ENCODE measurements at places on chromosomes 11 and 22.

DNA sequence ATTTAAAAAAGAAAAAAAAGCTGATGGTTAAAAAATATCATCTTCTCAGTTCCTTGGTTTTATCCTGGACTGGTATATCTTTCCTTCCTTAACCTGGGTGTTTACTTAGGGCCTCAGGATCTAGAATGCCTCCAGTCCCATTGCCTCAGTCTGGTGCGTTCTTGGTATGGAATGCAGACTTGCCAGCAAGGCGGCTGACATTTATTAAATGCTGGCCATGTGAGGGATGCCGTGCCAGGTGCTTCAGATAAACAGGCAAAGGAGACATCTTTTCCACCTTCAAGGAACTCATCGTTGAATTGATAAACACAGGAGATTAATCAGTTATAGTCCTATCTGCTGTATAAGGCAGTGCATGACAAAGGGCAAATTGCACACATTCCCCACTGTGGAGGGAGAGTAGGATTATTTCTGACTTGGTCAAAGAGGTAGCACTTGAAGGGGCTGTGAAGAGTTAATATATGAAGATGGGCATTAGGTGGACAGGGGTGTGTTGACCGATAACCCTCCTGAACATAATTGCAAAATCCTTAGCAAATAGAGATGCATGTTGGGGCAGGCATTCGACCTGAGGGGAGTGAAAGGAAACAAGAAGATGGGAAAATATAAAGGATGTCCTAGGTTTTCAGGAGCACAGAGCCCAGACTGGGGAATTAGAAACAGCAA lies 54.4 kb downstream of the ALX4 start:
- no peak for DNase-seq

DNA sequence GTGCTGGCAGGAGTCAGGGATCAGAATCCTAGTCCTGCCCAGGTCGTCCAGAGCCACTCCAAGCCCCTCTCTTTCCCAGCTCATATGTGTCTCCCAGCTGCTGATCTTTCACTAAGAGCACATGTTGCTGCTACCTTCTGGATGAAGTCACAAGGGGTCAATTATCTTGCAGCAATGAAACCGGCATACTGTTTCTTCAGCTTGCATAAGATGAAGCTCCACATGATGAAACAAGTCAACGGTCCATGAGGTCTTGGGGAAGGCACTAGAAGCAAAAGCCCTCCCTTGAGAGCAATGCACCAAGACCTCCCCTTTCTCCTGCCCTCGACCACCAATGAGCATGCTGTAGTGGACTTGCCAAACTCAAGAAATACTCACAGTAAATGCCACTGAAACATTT lies 148.9 kb downstream of the TENM4 start:
- DNase-seq: no peak

GRCh38 chr11:78066471-78066870 lies 2.8 kb downstream of the THRSP start:
- DNase-seq: no peak

DNA sequence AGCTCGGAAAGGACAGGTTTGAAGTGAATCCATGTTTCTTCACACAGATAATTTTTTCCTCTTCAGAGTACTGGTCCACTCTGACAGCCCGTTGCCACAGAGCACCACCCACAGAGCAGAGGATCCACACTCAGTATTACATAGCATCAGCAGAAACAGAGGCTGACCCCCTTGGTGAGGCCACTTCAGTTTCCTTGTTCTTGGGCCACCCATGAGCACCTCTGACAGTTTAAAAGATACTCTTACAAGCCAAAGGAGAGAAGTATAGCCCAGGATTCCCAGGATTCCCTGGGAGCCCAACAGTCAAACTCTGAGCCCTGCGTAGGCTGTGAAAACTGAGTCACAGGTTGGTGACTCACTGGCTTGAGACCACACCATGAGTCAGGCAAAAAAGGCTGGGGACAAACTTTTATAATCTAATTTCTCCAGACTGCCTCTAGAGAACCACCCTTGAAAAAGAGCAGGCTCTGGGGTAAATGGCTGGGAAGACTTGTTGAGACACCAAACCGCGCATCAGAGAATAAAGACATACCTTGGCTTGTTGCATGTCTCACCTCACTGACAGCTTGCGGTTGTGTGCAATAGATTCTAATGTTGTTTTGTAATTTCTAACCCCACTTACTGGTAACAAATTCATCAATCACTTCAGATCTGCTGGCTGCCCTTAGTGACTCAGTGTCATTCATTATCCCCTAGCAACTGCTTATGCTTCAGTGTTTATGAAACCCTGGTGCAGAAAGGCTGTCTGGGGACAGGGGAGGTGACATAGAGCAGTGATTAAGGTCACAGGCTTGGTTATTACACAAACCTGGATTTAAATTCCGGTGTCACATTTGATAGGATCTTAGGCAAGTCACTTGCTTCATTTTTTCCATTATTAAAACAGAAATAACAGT lies 56.9 kb upstream of the PRSS23 start:
- DNase-seq: peak; percentile 97

- peak; percentile 62 for DNase-seq
Measured at GRCh38 chr11:122781378-122782195, 56.7 kb upstream of the CRTAM start.

GRCh38 chr11:73988227-73988626 lies 5.6 kb upstream of the UCP2 start:
- no peak for DNase-seq

DNA sequence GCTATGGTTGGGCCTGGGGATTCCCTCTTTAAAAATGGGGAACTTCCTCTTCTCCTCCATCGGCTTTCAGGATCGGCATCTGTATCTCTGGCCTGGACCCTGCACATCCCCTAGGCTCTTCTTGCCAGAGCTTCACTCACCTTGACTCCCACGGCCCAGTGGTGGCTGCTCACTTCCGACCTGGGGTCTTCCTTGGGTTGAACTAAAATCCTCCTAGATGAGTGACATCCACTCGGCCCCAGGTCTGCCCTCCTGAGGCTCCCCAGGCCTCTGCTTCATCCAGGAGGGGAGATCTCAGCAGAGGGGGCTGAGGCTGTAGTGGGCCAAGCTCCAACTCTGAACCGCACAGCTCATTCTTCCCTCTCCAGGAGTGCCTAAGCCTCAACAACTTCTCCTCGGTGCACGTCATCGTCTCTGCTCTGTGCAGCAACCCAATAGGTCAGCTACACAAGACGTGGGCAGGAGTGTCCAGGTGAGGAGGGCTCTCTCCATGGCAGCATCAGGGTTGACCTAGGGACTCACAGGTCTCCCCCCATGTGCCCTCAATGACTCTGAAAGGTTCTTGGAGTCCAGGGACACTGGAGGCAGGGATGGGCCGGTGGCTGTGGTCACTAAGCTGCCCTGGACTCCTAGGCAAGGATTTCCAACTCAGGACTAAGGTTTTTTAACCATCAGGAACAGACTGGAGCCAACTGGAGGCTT lies 3.3 kb downstream of the RGL4 start:
- no peak for DNase-seq

DNA sequence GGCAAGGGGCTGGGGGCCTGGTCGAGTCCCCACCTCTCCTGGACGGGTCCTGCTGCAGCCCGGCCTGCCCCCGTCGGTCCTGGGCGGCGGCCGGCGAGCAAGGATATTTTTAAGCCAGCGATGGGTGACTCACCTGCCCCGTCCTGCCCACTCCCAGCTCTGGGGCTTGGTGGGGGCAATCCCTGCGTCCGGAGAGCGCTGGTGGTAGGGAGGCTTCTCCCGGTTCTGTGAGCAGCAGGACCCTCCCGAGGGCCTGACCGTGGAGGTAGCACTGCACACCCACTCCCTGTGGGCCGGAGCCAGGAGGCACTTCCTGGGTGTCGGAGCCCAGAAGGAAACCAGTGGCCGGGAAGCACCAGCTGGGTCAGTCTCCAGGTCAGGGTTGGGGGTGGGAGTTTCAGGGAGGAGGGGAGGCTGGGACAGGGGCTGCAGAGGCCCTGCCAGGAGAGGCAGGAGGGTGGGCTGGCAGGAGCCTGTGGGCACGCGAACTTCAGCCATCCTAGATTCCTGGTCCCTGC lies 467 bp downstream of the EPS8L2 start:
- DNase-seq: no peak

DNA sequence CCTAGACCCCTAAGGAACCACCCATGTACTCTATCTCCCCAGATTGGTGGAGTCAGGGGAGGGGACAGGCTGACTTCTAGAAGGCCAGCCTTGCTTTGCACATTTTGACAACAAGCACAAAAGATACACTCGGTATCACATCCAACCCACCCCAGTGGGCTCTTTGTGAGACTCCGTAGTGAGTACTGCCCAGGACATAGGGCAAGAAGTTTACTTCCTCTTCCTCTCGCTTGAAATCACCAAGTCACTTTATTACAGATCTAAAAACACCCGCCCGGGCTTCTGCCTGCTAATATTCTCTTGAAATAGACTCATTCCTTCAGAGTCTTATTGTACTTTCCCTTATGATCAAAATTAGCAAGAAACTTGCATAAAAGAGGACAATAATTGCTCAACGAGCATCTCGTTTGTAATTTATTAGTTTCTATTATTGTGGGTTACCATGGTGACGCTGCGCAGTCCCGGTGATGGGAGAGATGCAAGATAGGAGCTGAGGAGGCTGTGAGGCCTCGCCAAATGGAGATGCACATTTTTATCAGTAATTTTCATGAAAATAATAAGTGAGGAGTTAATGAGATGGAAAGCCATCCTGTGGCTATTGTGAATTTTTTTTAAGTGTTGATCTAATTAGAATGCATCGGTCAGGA lies 96.9 kb downstream of the FEZ1 start:
- DNase-seq: no peak

DNA sequence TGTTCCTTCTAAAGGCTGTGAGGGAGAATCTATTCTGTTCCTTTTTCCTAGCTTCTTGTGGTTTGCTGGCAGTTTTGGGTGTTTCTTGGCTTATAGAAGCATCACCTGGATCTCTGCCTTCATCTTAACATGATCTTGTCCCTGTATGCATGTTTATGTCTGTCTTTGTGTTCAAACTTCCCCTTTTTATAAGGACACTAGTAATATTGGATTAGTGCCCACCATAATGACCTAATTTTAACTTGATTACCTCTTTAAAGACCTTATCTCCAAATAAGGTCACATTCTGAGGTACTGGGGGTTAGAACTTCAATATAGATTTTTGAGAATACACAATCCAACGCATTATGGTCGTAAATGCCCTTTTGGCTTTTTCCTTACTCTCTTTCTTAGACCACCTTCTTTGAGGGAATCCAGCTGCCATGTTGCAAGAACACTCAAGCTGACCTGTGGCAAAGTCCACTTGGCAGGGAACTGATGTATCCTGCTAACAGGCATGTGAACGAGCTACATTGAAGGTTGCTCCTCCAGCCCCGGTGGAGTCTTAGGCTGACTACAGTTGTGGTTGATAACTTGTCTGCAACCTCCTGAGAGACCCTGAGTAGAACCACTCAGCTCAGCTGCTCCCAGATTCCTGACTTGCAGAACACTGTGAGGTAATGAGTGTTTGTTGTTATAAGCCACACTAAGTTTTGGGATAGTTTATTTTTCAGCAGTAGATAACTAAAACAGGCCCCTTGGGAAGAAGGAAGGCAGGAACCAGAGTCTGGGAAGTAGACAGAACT lies 127.1 kb upstream of the OR9Q1 start:
- no peak for DNase-seq

- no peak for DNase-seq
Measured at GRCh38 chr11:63609536-63609935, 4.7 kb downstream of the PLAAT3 start.

- DNase-seq: no peak
Measured at GRCh38 chr11:12213883-12214282, 103.5 kb downstream of the MICAL2 start.

DNA sequence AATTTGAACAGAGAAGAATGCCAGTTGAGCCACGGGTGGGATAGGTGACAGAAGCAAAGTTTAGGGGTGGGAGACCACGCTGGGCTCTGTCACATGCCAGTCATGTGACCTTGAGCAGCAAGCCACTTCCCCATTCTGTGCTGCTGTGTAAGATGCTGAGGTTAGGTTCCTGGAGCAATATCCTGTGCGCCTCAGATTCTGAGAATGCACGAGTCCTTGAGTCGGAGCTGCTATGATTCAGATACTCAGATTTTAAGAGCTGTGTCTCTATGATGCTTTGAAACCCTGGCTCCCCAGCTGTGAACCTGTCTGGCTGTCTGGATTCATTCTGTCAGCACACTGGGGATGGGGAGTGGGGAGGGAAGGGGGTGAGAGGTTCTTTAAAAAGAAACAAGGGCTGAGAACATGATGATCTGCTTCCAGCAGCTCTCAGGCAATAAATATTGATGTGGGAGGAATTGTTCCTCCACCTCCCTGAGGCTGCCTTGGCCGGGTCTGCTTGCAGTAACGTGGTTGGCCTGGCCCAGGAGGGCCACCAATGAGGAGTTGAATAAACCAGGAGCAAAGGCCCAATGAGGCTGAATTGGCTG lies 24.0 kb downstream of the SLCO2B1 start:
- DNase-seq: peak; percentile 11

- no peak for DNase-seq
Measured at GRCh38 chr22:28833276-28833923, 33.0 kb upstream of the XBP1 start.

GRCh38 chr11:83713708-83714107 lies 427.5 kb upstream of the CCDC90B start:
- DNase-seq: peak; percentile 22

DNA sequence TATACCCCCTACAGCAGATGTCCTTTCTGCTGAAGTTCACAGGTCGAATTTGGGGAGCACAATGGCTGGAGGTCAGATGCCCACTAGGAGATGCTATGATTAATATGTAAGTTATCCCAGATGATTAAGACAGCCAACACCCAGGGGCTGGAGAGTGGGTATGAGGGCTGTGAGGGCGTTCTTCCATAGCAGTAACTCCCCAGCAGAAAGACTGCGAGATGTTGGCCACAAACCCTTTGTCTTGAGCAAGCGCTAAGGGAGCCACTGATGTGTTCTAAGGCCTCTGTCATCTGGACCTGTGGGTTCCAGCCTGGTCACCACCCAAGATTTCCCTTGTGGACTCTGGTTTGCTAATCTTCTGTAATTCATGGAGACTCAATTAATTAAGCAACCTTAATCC lies 77.6 kb downstream of the BMAL1 start:
- no peak for DNase-seq

GRCh38 chr11:116865696-116866095 lies 28.3 kb upstream of the APOA1 start:
- DNase-seq: no peak

DNA sequence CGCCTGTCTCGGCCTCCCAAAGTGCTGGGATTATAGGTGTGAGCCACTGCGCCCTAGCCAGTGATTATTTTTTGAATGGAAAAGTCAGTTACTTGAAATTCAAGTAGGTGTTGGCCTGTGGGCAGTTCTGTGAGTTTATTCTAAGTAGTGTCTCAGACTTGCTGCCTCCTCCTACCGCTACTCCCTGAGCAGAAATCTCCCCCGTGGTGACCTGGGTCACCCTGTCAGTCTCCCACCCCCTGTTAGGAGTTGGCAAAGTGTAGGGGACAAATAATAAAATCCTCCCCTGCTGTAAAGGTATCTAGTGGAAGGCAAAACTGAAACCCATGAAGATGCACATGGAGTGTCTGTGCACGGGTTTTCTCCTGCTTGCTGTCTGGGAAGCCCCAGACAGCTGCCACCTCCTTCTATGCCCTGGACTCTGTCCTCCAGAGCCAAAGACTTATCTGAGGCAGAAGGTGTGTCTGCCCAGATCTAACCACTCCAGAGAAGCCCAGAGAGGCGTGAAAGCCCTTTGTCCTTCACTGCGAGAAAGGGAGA lies 26.3 kb downstream of the SNAP29 start:
- DNase-seq: no peak
